GM04503 (cell line): ENCODE measurements at places on chromosomes 7 and 10.

DNA sequence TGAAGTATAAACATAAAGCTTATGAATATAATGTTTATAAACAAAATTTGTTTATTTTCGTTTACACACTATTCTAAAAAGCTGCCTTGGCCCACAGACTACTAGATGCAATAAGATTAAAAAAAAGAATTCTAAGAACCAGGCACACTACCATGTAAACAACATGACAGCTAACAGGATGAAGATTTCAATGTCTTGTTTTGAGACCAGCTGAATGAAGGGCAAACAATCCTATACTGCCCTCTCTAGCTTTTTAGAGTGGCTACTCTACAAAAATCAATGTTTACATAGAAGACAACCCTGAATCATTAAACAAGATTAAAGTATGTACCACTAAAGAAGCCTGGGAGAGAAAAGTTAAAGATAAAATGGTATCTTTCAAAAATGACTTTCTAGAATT lies 38.6 kb downstream of the SLC25A40 start:
- no peak for DNase-seq

- DNase-seq = no peak
These were observed 132.0 kb downstream of the ST7 start for GRCh38 chr7:117085275-117085674.

- no peak for DNase-seq
These were observed 23.5 kb downstream of the PFKFB3 start for GRCh38 chr10:6226216-6226615.

DNA sequence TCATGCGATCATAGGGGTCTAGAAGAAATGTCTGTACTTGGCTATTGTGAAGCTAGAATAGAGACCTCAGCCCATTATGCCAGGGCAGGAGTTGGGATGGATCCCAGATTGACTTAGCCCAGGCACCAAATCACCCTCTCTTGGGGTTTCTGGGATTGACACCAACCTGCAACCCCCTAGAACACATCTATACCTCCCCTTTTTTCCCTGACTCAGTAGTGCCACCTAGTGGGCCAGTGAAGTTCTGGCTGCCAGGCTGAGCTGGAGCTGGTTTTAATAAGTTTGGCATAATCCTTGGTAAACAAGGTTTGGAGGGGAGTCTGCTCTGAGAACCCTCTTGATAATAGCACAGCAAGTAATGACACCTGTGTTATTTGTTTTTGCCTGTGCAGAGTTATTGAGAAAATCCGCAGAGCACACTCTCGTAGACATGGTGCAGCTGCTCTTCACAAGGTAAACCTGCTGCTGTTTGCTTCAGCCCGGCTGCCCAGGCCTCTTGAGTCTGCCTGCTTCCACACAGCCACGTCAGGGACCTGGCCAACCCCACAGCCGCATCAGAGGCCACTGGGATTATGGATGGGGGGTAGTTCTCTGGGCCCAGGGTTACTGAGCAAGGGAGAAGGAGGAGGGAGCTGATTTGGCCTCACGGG lies 43.3 kb upstream of the NFKB2 start:
- DNase-seq = no peak

- DNase-seq = peak; percentile 95
These were observed 4.0 kb upstream of the LEP start for GRCh38 chr7:128236924-128237586.

DNA sequence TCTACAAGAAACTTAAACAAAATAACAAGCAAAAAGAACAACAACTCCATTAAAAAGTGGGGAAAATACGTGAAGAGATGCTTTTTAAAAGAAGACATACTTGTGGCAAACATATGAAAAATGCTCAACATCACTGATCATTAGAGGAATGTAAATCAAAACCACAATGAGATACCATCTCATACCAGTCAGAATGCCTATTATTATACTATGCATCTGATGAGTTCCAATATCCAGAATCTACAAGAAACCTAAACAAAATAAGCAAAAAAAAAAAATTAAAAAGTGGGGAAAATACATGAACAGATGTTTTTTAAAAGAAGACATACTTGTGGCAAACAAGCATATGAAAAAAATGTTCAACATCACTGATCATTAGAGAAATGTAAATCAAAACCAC lies 29.6 kb upstream of the AKR1C3 start:
- DNase-seq = no peak

DNA sequence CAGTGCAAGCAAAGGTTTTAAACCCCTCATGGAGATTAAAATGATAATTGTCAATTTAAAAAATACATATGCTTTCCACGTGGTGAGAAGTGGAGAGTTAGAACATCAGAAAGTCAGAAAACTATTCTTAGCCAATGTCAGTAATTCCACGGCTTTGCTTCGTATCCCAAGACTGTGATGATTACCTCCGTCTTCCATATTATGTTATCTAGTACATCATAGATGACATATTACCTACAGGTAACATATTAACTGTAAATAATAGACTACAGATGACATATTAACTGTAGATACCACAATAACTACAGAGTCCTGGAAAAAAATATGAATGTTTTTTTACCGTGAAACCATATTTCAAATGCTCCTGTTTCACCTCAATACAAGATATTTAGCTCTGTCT lies 579.4 kb upstream of the PFKP start:
- no peak for DNase-seq

- DNase-seq = no peak
These were observed 320.9 kb downstream of the WDR11 start for GRCh38 chr10:121171825-121172787.

GRCh38 chr7:114598946-114599345 lies 184.3 kb downstream of the FOXP2 start:
- no peak for DNase-seq

- peak; percentile 51 for DNase-seq
These were observed 30.3 kb upstream of the GRB10 start for GRCh38 chr7:50812841-50813475.

DNA sequence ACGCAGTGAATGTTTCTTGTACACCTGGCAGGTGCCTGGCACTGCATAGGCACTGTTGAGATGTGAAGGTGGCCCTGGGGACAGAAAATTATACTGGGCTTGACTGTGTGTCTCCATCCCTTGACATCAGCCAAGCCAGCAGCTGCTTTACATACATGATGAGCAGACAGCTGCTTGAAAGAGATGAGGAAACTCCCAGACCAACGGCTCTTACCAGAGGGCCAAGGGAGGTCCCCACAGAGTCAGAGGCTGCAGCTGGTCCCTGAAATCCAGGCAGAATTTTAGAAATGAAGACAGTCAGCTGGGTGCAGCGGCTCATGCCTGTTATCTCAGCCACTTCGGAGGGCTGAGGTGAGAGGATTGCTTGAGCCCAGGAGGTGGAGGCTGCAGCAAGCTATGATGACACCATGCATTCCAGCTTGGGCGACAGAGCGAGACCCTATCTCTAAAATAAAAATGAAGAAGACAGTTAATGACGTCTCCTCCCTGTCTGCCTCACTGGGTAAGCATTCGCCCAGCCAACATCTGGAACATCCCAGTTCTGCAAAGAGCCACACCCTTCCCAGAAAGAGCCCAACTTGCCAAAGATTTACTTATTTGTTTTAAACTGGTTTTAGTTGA lies 17.6 kb downstream of the LIMK1 start:
- DNase-seq = no peak

- DNase-seq = no peak
These were observed 646 bp downstream of the SGCE start for GRCh38 chr7:94655126-94655847.

DNA sequence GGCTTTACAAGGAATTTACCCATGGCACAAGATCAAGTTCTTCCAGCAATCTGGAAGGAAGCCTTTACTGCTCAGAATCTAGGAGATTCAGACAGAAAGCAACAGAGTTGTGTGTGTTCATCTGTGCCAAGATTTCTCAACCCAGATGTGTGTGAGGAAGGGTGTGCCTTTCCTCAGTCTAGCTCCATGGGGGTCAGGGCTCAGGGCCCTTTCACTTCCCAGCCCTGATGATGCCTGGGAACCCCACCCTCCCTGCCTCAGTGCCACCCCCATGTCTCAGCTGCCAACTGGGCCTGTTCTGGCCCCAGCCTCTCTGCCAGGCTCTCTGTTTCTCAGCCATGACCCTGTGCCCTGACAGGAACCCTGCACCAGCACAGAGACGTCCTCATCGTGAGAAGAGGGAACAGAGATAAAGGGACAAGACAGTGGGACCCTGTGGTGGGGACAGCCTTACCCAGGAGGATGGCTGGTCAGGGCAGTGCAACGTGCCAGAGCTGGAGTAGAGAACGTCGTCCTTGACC lies 102.0 kb downstream of the VIPR2 start:
- DNase-seq = no peak

DNA sequence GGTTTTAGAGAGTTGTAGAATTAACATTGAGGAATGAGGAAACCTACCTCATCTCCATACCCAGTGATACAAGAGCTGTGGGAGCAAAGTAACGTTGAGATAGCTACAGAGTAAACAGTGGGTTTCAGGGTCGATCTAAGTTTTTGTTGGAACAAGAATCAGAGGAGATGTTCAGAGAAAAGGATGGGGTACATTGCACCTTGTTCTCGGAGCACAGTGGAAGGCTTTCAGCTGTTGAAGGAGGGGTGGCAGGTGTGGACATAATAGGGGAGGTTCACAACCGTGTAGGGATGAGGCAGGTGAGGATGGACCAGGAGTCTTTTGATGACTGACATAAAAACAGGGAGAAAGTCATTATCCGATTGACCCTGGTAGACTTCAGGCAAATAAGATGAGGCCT lies 121.7 kb downstream of the MLLT10 start:
- DNase-seq = no peak

DNA sequence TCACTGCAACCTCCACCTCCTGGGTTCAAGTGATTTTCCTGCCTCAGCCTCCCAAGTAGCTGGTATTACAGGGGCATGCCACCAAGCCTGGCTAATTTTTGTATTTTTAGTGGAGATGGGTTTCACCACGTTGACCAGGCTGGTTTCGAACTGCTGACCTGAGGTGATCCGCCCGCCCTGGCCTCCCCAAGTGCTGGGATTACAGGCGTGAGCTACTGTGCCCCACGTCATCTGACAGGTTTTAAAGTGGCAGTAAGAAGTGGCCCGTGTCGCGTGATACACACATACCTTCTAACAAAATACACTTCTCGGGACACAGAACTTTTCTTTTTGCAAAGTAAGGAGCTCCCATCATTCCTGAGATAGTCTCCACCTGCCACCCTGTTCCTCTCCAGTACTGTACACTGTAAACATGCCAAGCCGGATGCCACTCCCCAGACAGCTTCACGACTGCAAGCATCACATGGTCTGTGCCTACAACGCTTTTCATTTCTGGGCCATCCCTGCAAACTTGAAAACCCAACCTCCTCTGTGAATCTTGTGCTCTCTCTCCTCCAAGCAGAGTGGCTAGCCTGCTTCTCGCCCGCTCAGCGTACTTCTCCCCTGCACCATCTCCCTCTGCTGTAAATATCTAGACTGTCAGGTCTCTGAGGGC lies 256.3 kb upstream of the KLF14 start:
- DNase-seq = no peak

DNA sequence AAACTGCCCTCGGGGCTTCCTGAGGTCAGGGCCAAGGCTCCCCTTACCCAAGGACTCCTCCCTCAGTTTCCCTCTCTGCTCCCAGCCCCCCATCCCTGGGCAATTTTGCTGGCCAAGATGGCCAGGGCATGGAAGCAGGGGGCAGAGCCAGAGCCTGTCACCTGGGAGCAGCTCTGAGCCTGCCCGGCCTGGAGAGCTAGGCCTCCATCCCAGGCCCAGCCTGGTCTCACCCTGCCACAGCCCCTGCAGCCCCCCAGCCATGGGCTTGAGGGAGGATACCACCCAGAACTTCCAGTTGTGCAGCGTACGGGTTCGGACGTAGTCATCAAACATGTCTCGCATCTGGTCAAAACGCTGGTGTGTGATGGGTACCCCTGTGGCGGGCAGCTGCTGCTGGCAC lies 17.0 kb upstream of the TBL2 start:
- DNase-seq = no peak

- DNase-seq = peak; percentile 68
These were observed 30.6 kb upstream of the PFKFB3 start for GRCh38 chr10:6171881-6172695.

DNA sequence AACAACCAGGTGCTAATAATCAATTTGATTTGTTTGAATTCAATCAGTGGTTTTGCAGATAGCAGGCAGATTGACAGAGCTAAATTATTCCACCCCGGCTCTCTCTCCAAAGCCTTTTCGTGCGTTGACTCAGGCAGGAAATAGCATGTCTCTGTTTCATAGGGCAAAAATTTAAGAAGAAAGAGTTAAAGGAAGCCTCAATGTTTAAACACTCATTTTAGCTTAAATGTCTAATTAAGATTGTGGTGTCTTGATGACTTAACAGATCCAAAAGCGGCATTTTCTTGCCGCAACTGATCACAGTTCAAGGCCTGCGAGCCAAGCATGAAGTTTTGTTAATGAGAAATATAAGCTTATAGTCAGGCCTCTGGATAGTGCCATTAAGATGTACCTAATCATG lies 1051.1 kb upstream of the AUTS2 start:
- peak; percentile 15 for DNase-seq

- no peak for DNase-seq
These were observed 429.9 kb upstream of the SEMA3A start for GRCh38 chr7:84624527-84624926.

DNA sequence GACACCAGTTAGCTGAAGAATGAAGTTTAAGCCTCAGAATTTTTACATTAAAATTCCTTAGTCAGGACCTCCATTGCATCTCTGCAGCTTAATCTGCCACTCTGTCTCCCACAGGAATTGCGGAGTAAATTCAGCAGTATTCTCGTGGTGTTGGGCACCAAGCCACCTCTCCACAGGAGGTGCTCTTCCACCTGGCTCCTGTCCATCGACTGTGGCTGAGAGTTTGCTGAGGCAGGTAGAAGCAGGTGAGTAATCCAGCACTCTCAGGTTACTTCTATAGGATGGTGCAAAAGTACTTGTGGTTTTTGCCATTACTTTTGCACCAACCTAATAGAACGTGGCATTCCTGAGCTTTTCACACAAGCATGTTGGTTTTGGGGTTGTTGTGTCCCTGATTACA lies 134.1 kb downstream of the GFRA1 start:
- DNase-seq = no peak

DNA sequence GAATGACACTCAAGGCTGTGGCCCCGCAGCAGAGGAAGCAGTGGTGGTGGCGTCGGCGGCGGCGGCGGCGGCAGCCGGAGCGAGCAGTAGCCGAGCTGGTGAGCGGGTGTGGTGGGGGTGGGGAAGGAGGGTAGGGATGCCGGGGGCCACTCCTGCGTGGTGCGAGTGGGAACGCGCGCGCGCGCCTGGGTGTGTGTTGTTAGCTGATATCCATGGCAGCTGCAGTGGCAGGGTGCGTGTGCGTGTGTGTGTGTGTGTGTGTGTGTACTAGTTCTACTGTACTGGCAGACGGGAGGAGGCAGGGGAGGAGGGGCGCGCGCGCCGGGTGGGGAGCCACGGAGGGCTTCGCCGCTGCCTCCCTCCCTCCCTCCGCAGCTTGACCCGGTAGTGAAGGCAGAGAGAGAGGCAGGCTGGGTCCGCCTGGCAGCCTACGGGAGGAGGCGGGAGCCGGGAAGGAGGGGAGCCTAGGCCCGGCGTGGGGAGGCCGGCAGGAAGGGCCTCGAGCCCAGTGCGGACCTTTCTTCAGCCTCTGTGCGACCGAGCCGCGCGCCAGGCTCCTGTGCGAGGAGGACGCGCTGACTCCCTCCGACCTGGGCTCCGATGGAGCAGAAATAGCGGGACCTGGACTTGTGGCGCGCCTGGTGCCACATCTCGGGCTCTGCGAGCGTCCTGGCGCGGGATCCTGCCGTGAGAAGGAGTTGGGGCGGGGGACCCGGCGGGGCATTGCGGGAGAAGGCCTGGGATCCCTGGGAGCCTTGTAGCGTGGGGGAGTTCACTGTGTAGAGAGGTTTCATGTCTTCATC lies at the start of gene MAGI2:
TSS of gene MAGI2 (minus strand) at position 110 of the 803 bp plus-strand sequence. CDS start 347 bp downstream, outside the sequence.
- peak; percentile 45 for DNase-seq

- DNase-seq = peak; percentile 73
These were observed 708 bp upstream of the GPR85 start for GRCh38 chr7:113087071-113087998.

- no peak for DNase-seq
These were observed at the start of gene KLF14 for GRCh38 chr7:130733931-130734814. Gene KLF14, minus strand, starts transcription at chr7:130734207. Its CDS starts 174 bp downstream, at chr7:130734033.
